ENCODE measurements at places on chromosomes 12 and 14.

- H3K27ac ChIP-seq, result no peak overlapping the region
- no peak overlapping the region for H3K4me3 ChIP-seq
- H3K4me1 ChIP-seq, result no peaks in the 10 kb centered on the region
- no peaks in the 10 kb centered on the region for H3K27me3 ChIP-seq
- no peak for DNase-seq
- no peaks in the 10 kb centered on the region for H3K36me3 ChIP-seq
Observed at GRCh38 chr12:129641926-129642325, 261.9 kb downstream of the TMEM132D start.

- H3K27me3 ChIP-seq, result no peaks in the 10 kb centered on the region
- H3K27ac ChIP-seq, result no peak overlapping the region
- H3K36me3 ChIP-seq, result no peaks in the 10 kb centered on the region
Observed at GRCh38 chr14:96852823-96853422, 55.7 kb downstream of the VRK1 start.

DNA sequence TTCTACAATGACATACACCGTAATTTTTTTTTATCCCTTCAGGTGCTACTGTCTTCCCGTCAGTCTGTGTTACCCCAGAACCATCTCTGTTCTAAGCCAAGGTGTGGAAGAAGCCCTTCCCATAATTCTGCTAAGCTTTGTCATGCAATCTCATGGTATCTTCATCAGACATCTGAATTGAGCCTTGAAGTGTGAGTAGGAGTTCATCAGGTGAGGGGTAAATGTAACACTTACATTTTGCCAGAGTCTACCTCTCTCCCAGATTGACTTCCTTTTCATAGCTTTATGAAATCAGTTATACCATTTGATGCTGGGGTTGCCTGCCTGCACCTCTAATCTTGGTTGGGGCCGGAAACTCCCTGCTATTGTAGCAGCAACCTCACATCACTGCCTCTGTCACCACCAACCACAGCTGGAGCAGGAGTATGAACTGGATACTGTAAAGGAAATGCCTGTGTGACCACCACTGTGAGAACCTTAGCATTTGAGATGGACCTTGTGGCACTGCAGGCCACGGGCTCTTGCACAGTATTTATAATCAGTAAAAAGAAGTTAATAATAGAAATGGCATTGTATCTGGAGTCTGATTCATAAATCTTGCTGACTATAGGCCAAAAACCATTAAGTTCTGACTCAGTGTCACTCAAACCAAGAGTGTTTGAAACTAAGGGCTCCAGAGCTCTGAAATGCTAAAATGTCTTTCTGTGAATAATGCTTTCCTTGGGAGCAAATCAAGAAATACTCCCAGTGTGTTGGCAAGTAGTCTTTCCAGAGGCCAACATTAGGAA lies 58.7 kb upstream of the STK38L start:
- H3K27ac ChIP-seq, result peak overlapping the region; percentile 84
- H3K27me3 ChIP-seq, result no peaks in the 10 kb centered on the region
- DNase-seq, result no peak
- H3K4me3 ChIP-seq, result peak overlapping the region; percentile 4
- peaks cover 45% of the 10 kb centered on the region for H3K4me1 ChIP-seq

- no peaks in the 10 kb centered on the region for H3K36me3 ChIP-seq
- H3K27ac ChIP-seq, result no peak overlapping the region
- H3K27me3 ChIP-seq, result no peaks in the 10 kb centered on the region
- DNase-seq, result no peak
- no peak overlapping the region for H3K4me3 ChIP-seq
Observed at GRCh38 chr14:32332415-32333316, 3.6 kb downstream of the AKAP6 start.

DNA sequence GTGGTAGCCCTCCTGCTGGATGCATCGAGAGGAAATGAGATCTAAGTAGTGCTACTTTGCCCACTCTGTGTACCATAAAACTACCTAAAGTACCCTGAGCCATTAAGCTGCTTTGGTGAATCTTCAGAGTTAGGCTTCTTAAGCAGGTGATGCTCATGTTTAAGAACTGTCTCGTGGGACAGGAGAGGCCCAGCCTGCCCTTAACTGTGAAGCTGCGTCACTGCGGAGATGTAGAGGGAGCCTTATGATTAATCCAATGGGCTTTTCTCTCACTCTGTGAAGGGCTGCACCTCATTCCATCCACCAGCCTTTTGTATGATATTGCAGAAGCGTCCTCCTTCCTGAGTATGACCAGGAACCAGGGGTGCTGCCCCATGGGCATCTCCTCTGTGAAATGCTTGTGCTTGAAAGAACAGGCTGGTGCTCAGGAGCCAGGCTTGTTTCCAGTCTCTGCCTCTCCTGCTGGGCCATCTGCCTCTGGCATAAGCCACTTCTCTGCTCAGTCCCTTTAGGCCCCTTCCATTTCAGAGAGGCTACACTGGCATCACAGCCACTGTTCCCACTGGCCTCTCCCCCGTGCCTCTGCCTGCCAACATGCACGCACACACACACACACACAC lies 6.8 kb upstream of the CCDC177 start:
- no peak overlapping the region for H3K4me3 ChIP-seq
- H3K36me3 ChIP-seq, result no peaks in the 10 kb centered on the region
- peaks cover 13% of the 10 kb centered on the region for H3K27me3 ChIP-seq
- H3K27ac ChIP-seq, result no peak overlapping the region

GRCh38 chr12:68613209-68613904 lies 2.7 kb downstream of the RAP1B start:
- DNase-seq, result no peak
- H3K27ac ChIP-seq, result peak overlapping the region; percentile 95
- H3K27me3 ChIP-seq, result no peaks in the 10 kb centered on the region
- peak overlapping the region; percentile 93 for H3K4me3 ChIP-seq
- H3K4me1 ChIP-seq, result peaks cover 48% of the 10 kb centered on the region
- peaks cover 9% of the 10 kb centered on the region for H3K36me3 ChIP-seq

GRCh38 chr12:47808050-47808449 lies 11.7 kb downstream of the HDAC7 start:
- no peak overlapping the region for H3K4me3 ChIP-seq
- DNase-seq, result no peak
- H3K4me1 ChIP-seq, result peaks cover 58% of the 10 kb centered on the region
- peaks cover 28% of the 10 kb centered on the region for H3K36me3 ChIP-seq
- H3K27me3 ChIP-seq, result no peaks in the 10 kb centered on the region

GRCh38 chr12:89525305-89525823 lies 483 bp downstream of the POC1B start:
- H3K36me3 ChIP-seq, result peaks cover 6% of the 10 kb centered on the region
- peaks cover 20% of the 10 kb centered on the region for H3K4me1 ChIP-seq
- H3K4me3 ChIP-seq, result peak overlapping the region; percentile 94

DNA sequence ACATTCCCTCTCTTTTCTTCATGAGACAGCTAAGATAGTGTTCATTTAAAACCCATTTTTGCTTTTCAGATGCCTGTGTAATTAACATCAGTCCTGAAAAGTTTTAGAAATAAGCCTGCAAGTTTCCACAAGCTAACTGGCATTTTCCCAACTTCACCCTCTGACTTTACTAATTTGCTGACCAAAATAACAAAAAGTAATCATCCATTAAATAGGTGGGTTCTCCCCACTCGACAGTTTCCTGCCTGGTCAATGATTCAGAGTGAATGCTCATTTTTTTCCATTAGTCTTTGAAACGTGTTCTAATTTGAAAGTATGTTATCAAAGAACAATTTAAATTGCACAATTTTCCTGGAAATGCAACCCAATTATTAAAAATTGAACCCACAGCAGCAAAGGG lies 23.6 kb downstream of the NELL2 start:
- no peak overlapping the region for H3K4me3 ChIP-seq
- no peaks in the 10 kb centered on the region for H3K27me3 ChIP-seq
- DNase-seq, result no peak
- no peaks in the 10 kb centered on the region for H3K36me3 ChIP-seq
- no peaks in the 10 kb centered on the region for H3K4me1 ChIP-seq
- no peak overlapping the region for H3K27ac ChIP-seq

DNA sequence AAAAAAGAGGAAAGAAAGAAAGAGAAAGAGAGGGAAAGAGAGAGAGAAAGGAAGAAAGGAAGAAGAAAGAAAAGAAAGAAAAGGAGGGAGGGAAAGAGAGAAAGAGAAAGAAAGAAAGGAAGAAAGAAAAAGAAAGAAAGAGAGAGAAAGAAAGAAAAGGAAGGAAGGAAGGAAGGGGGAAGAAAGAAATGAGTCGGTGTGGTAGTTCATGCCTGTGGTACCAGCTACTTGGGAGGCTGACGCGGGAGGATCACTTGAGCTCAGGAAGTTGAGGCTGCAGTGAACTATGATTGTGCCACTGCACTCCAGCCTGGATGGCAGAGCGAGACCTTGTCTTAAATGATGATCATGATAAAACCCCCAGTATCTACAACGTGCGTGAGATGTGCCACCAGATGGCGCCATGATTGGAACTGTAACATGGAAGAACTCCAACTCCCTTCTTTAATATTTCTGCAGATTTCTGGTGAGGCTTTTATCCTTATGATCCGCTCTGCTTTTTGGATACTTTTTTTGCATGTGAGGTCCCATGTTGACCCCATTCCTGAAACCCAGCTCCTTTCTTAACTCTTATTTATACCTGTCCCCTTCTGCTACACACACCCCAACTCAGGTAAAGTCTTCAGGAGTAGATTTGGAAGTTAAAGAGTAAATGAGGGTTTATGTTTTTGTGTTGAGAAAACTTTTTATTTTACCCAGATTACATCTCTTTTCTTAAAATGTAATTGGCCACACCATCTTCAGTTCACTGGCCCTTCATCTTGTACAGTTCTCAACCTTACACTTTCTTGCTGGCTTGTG lies 25.6 kb downstream of the RNASE10 start:
- no peak overlapping the region for H3K27ac ChIP-seq
- no peak overlapping the region for H3K4me3 ChIP-seq
- peaks cover 3% of the 10 kb centered on the region for H3K27me3 ChIP-seq
- H3K36me3 ChIP-seq, result no peaks in the 10 kb centered on the region
- H3K4me1 ChIP-seq, result no peaks in the 10 kb centered on the region

DNA sequence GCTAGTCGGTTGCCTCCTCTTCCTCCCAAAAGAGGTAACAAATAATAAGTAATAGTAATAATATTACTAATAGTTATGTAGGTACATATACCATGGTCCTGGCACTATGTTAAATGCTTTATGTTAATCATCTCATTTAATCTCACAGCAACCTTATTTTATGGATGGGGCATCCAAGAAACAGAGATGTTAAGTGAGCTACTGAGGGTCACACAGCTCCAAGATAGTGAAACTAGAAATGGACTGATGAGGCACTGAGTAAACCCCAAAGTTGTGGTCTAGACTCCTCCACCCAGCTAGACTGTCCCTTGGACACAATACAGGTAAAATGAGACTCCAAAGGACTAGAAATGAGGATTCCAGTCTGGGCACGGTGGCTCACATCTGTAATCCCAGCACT lies 15.1 kb downstream of the ZFHX2 start:
- no peaks in the 10 kb centered on the region for H3K27me3 ChIP-seq
- no peaks in the 10 kb centered on the region for H3K36me3 ChIP-seq
- no peak for DNase-seq

GRCh38 chr12:12819221-12819620 lies 6.1 kb downstream of the DDX47 start:
- peak overlapping the region; percentile 95 for H3K27ac ChIP-seq
- H3K27me3 ChIP-seq, result no peaks in the 10 kb centered on the region
- peaks cover 79% of the 10 kb centered on the region for H3K4me1 ChIP-seq
- peak; percentile 71 for DNase-seq

- H3K4me1 ChIP-seq, result no peaks in the 10 kb centered on the region
- no peak overlapping the region for H3K27ac ChIP-seq
- no peaks in the 10 kb centered on the region for H3K36me3 ChIP-seq
- DNase-seq, result no peak
- H3K4me3 ChIP-seq, result no peak overlapping the region
Observed at GRCh38 chr12:123919980-123920360, 52.7 kb downstream of the CCDC92 start.

DNA sequence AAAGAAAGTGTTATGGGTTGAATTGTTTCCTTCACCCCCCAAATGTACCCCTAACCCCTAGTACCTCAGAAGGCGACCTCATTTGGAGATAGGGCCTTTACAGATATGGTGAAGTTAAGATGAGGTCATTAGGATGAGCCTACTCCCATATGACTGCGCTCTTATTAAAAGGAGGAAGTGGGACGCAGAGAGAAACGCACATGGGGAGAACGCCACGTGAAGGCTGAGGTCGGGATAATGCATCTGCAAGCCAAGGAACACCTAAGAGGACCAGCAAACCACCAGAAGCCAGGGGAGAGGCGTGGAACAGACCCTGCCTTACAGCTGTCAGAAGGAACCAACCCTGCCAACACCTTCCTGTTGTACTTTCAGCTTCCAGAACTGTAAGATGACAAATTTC lies 1.7 kb upstream of the NRIP2 start:
- H3K4me3 ChIP-seq, result no peak overlapping the region
- H3K36me3 ChIP-seq, result no peaks in the 10 kb centered on the region
- DNase-seq, result no peak
- H3K27ac ChIP-seq, result no peak overlapping the region

- no peaks in the 10 kb centered on the region for H3K27me3 ChIP-seq
- peak overlapping the region; percentile 72 for H3K27ac ChIP-seq
- peaks cover 31% of the 10 kb centered on the region for H3K36me3 ChIP-seq
Observed at GRCh38 chr12:6323340-6323994, 13.0 kb downstream of the PLEKHG6 start.

DNA sequence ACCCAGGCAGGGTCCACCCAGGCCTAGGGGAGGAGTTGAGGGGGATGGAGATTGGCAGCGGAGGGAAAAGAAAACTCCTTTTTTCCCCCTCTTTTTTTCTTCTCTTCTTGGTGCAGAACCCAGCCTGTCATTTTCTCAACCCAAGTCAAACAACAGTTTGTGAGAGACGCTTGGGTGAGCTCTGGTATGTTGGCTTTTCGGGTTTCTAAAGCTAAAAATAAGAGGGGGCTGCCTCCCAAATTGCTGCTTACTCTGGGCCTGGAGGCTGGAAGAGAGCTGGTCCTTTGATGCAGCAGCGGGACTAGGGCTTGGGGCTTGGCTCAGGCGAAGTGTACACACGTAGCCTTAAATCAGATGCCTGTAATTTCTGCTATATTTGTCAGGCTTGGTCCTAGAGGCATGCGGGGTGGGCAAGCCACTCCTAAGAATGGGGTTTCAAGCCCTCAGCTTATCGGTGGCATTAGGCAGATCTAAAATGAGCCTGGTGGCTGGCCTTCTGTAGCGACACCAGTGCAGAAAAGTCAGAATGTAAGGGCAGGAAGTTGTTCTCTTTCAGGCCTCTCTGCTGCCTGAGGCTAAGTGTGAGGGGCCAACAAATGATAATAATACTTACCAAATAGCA lies 816 bp upstream of the SLC8A3 start:
- peak overlapping the region; percentile 61 for H3K4me3 ChIP-seq
- H3K27me3 ChIP-seq, result peaks cover 27% of the 10 kb centered on the region
- H3K36me3 ChIP-seq, result no peaks in the 10 kb centered on the region
- H3K4me1 ChIP-seq, result peaks cover 5% of the 10 kb centered on the region
- no peak for DNase-seq

GRCh38 chr14:57380935-57381334 lies 9.5 kb upstream of the NAA30 start:
- no peak overlapping the region for H3K4me3 ChIP-seq
- H3K4me1 ChIP-seq, result peaks cover 24% of the 10 kb centered on the region
- no peaks in the 10 kb centered on the region for H3K36me3 ChIP-seq
- DNase-seq, result no peak

GRCh38 chr12:42552822-42553221 lies 36.7 kb downstream of the PRICKLE1 start:
- no peaks in the 10 kb centered on the region for H3K4me1 ChIP-seq
- H3K27ac ChIP-seq, result no peak overlapping the region
- H3K4me3 ChIP-seq, result no peak overlapping the region
- DNase-seq, result no peak
- H3K36me3 ChIP-seq, result peaks cover 11% of the 10 kb centered on the region

GRCh38 chr14:30607156-30607780 lies 14.9 kb upstream of the SCFD1 start:
- no peak overlapping the region for H3K4me3 ChIP-seq
- peaks cover 35% of the 10 kb centered on the region for H3K36me3 ChIP-seq
- no peak overlapping the region for H3K27ac ChIP-seq
- H3K4me1 ChIP-seq, result peaks cover 21% of the 10 kb centered on the region

All from osteoblast (primary cell).